Right ventricle myocardium inferior (tissue), 1 donor: ENCODE measurements at places on chromosomes 3 and 15.
A peak's percentile ranks its signal among the peaks of the same experiment; 100 is the strongest.

GRCh38 chr15:76258460-76258859 is 52.8 kb downstream of the ETFA start:
- peak; percentile 53 for DNase-seq

GRCh38 chr15:33644304-33644703 is 324.0 kb upstream of the CHRM5 start:
- DNase-seq: no peak

DNA sequence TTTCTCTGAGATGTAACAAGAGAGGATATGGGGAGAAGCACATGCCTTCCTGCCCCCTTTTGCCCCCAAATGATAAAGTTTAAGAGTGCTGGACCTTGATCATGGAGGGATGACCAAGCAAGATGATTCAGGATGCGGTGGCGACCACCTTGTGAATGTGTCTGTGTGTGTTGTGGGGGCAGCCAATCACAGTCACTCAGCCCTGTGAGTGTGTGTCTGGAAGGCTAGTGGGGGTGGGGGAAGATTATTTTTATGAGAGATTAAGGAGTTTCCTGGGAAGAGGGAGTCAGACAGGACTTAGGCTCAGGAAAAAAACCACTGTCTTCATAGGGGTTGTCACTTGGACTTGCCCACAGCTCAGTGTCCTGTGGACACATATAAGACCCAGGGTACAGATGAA is 57.8 kb upstream of the KY start:
- no peak for DNase-seq

- no peak for DNase-seq
Observed at GRCh38 chr3:20254268-20255117, 68.5 kb upstream of the SGO1 start.

DNA sequence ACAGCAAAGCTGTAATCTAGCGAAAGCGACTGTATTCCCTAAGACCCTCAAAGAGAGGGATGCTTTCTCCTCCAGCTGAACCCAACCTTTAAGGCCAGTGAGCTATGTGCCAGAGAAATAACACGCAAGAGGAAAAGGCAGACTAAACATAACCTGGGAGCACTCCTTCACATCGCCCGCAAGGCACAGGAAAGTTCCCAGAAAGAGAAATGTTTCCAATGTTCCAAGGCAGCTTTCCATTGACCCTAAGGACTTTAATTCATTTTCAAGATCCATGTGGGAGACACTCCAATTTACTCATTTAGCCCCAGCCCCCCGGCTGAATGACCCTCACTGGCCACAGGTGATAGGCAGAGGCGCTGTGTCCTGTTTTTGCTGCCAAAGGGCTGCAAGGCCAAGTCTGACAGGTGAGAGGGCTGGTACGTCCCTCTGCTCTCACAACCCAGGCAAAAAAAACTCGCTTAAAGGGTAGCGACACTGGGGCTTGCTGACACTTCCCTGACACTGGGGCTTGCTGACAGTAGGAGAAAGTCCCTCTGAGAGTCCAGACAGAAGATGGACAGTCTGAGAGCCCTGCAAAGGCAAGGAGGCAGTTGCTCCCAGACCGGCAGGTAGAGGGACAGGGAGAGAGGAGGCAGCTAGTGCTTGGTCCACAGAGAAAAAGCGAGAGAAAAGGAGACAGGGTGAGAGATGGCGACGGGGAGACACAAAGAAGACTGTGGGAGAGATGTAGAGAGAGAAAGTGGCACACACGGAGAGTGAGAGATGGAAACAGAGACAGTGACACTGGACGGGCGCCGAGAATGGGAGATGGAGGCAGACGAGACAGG is 702 bp downstream of the ARHGEF3 start:
- no peak for DNase-seq
